COR-L47 (cell line): ENCODE measurements at places on chromosomes 1 and 21.

DNA sequence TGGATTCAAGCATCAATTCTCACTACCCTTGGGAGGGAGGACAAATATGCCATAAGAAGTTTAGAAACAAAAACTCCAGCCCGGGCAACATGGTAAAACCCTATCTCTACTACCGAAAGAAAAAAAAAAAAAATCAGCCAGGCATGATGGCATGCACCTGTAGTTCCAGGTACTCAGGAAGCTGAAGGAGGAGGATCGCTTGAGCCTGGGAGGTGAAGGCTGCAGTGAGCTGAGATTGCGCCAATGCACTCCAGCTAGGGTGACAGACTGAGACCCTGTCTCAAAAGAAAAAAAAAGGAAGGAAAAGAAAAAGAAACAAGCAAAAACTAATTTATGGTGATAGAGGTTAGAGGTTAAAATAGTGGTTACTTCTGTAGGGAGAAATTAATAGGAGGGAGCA is 9.6 kb downstream of the ZNF644 start:
- DNase-seq, result no peak

- DNase-seq, result peak; percentile 13
Measured at GRCh38 chr1:51421964-51422363, 91.6 kb upstream of the TTC39A start.

- DNase-seq, result no peak
Measured at GRCh38 chr1:7888248-7889081, 35.6 kb upstream of the UTS2 start.

DNA sequence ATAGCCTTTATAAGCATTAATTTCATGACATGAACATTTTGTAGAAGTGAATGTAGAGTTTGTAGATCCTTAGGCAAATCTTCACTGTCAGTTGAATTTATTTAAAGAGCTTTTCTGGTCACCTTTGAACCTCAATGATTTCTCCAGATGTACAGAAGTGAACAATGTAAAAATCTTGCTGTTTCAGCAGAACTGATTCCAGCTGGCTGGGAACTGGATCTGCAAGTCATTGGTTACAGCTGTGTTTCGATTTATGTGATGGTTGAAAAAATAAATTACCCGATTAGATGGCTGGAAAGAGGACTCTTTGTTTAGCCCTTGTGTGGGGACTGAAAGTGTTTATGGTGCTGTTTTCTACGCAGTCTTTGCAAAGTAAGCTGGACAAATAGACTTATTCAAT is 849.8 kb downstream of the USP25 start:
- no peak for DNase-seq

GRCh38 chr1:97508653-97509218 is 412.1 kb downstream of the DPYD start:
- no peak for DNase-seq
